ENCODE measurements at places on chromosomes 1 and 21.

DNA sequence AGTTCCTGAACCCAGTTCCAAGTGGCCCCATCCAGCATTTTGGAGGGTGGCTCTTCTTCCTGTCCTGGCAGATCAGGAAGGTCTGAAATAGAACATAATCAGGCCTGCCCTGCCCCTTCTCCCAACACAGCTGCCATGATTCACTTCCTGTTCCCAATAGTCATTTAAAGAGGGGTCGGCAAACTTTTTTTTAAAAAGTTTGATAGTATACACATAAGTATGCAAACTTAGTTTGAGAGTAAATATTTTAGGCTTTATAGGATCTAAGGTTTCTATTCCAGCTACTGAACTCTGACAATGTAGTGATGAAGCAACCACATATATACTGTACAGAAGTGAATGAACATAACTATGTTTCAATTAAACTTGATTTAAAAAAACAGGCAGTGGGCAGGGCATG is 66.4 kb downstream of the LUZP1 start:
- no peak for DNase-seq

- DNase-seq: no peak
Observed at GRCh38 chr1:206646504-206646903, 11.2 kb downstream of the DYRK3 start.

- DNase-seq: no peak
Observed at GRCh38 chr1:225044258-225044657, 114.8 kb downstream of the DNAH14 start.

DNA sequence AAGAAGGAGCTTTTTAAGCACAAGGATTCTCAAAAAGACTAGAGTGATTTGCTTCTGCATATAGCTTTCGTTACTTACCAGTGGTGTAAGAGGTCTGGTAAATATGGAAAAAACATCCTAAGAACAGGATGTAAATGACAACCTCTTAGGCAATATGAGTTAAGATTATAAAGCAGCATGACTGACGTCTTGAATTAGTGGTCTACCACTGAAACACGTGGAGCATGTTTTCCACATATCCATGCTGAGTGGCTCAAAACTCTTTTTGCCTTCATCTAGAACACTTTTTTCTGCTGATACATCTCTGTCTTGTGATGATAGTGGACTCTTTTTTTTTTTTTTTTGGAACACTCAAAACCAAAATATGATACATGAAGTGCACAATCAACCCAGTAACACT is 44.6 kb downstream of the RCAN1 start:
- DNase-seq: no peak

DNA sequence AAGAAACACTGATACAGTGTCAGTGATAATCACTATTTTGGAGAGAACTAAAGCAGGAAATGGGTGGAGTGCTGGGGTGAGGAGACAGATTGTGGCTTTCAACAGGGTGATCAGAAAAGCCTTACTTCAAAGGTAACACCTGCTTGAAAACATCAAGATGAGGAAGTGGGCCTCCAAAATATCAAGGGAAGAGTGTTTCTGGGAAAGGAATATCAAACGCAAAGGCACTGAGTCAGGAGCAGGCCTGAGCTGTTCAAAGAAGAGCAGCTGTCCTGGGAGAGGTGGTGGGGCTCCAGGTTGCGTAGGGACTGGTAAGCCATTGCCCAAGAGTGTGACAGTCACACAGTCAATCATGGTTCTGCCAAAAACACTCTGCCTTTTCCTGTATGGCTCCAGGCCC is 47.1 kb upstream of the ATP1A1 start:
- DNase-seq: no peak

DNA sequence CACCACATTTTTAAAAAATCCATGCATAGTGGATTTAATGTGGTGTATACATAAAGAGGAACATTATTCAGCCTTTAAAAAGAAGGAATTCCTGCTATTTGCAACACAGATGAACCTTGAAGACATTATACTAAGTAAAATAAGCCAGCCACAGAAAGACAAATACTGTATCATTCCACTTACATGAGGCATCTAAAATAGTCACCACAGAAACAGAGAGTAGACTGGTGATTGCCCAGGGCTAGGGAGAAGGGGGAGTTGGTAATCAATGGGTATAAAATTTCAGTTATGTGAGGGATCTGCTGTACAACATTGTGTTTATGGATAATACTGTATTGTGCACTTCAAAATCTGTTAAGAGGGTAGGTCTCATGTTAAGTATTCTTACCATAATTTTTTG is 10.0 kb downstream of the FAM163A start:
- no peak for DNase-seq

DNA sequence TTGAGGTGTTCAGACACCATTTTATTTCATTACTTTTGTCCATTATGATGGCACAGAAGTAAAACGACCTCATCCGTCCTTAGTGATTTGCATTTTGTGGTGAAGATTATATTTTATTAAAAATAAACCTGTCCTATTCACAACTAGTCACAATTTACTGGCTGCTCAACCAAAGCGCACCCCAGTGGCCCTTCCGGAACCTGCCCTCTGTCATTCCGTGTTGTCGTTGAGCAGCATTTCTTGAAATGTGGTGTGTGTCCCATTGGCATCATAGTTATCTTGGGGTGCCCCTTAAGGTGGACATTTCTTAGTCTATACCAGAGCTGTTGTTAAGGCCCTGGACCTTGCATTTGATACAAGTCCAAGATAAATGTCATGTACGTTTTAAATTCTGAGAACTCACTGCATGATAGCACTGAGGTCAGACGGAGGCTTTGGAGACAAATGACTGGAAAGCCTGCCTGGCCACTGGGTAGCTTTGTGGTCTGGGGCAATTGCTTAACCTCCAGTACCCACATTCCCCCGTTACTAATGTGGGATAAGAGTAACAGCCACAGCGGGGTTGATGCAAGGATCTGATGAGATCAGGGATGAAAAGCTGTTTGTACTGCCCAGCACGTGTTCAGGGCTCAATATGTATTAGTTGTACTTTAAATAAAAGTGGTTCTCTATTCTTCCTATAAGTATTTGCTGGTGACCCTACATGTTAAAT is 36.2 kb downstream of the BACH1 start:
- DNase-seq: no peak

DNA sequence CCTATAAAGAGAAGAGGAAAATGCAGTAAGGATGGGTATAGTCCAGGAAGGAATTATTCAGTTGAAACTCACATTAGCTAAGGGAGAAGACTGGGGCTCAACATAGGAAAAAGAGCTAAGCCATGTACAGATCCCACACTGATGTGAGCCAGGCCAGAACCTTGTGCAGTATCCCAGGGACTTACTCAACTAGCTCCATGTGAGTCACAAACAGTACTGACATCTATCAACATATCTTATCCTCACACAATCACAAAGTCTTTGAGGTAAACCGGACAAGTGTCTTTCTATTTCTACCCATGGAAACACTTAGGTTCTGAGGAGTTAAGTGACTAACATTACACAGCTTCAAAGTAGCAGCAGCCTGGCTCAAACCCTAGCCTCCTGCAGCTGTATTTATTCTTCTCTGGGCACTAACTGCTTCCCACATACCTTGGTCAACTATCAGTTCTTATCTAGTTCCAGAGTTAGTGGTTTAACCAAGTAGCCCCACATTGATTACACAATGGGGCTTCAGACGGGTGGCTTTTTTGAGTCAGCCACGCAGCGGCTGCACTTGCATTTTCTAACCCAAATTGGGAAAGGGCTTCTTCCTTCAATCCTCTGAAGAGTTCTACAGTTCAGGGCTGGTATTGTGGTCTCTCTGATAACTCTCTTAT is 9.5 kb downstream of the CD5L start:
- peak; percentile 24 for DNase-seq

GRCh38 chr1:25896266-25896665 is 10.0 kb downstream of the STMN1 start:
- no peak for DNase-seq

DNA sequence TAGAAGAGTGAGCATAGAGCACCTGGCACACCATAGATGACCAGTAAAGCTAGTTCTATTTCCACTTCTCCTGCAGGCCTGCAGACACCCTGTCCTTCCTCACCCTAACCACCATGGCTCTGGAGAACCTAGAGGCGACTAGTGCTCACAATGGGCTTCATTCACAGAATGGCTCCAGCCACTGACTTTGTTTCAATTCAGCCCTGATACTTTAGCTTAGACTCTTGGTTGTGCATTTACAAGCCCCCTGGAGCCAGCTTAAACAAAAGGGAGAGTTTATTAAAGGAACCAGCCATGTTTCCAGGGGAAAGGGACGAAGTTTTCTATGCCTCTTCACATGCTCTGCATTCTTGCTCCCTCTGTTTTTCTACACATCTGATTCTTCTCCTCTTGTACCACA is 123.7 kb downstream of the NAV1 start:
- no peak for DNase-seq

- no peak for DNase-seq
Observed at GRCh38 chr1:209132736-209133467, 450.6 kb upstream of the CAMK1G start.

DNA sequence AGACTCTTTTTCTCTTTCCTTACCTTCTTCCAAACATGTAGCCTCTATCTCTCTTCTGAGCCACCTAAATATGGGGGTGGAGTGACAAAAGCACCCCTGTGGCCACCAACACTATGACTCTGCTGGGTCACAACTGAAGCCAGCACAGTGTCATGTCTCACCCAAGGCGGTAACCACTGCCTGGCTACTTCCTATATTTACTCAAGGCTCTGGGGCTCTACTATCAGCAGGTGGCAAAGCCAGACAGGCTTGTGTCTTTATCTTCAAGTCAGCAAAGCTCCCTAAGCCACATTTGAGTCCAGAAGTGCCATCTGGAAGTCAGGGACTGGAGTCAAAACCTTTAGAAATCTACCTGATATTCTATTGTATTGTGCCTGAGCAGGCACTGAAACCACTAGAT is 1515.2 kb downstream of the PLA2G4A start:
- no peak for DNase-seq

GRCh38 chr1:173175514-173176145 is 31.5 kb downstream of the TNFSF4 start:
- DNase-seq: no peak

GRCh38 chr1:165574295-165574694 is 30.5 kb downstream of the LRRC52 start:
- no peak for DNase-seq

- DNase-seq: no peak
Observed at GRCh38 chr1:156579472-156579871, at the start of gene TTC24. Gene TTC24, plus strand, starts transcription at chr1:156579723. Its CDS starts 1,642 bp downstream, at chr1:156581365.

GRCh38 chr1:92972409-92973129 is 11.3 kb upstream of the DIPK1A start:
- no peak for DNase-seq

DNA sequence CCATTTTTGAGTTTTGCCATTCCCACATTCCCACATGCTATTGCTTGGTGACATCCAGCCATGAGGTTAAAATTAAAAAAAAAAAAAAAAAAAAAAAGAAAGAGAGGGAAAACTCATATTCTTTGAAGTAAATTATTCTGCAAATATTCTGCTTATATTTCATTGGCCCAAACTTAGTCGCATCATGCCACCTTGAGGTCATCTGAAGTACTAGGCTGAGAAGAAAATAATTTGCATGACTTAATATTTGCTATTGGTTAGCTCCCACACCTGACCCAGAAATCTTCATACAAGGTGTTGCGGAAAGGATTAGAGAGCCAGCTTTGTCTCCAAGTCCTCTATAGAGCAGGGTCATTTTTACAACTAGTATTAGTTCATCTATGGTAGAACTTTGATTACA is 2206.0 kb downstream of the MRPL39 start:
- no peak for DNase-seq

DNA sequence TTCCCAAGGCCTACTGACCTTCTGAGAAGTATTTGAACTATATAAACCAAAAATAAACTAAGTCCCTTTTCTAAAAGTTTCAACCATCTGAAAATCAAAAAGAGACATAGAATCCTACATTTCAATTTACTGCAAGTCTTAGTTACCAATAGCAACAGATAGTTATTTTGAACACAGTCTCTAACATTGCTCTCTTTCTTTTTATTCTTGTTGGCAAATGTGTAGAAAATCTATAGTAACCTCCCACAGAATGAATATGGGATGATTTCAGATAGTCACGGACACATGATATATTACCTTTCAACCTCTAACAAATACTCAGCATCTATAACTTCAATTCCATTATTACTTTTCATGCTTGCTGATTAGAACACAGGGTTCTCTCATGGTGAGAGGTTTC is 68.9 kb upstream of the RAB3GAP2 start:
- no peak for DNase-seq

GRCh38 chr1:32773018-32773763 is 44.0 kb downstream of the YARS1 start:
- DNase-seq: peak; percentile 90

- DNase-seq: no peak
Observed at GRCh38 chr21:15250384-15250783, 185.6 kb upstream of the NRIP1 start.

- no peak for DNase-seq
Observed at GRCh38 chr21:29368906-29369305, 70.2 kb downstream of the BACH1 start.

- no peak for DNase-seq
Observed at GRCh38 chr1:29563571-29563970, 327.2 kb downstream of the PTPRU start.

DNA sequence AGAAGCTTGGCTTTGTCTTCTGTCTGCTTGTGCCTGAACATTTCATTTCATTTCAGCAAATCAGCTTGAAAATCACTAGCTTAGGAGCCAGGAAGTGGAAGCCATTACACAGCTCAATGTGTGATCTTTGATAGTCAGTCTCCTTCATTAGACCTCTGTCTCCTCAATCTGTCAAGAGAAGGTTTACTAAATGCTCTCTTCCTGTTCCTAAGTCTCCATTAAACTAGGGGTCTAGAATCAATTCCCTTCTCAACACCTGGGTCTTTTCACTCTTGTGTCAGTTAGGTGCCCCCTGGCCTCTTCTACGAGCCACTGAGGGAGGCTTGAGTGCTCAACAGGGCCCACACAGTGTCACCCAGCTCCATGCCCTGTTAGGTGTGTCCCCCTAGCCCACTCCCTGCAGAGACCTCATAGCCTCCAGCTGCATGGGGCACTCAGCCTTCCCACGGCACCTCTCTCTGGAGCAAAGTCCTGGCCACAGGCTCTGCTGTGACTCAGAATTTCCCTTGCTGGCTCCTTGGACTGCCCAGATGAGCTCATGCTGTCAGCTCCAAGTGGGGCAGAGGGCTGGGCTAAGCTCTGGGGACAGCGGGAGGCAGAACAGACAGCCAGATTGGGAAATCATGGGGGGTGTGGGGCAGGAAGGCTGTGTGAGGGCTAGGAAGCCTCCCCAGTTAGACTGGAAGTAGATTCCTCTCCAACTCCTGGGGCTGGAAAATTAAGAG is 115.7 kb upstream of the IPO9 start:
- DNase-seq: no peak

GRCh38 chr1:5927506-5928370 is 64.5 kb downstream of the NPHP4 start:
- no peak for DNase-seq

DNA sequence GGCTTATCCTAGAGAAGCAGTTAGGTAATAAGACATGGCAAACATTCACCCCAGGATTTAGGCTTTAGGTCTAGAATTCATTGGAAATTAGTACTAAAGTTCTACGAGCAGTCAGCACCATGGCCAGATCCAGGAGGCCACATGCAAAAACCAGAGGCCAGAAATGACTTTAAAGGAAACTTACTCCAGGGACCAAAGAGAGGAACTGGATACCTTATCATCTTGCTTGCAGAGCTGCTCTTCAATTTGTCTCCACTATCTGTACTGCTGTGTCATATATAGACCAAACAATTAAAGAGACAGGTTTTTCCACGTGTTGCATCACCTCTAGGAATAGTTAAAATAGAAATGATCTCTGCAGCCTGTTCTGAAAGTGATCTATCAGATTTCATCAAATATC is 127.8 kb downstream of the LMX1A start:
- DNase-seq: no peak

- DNase-seq: no peak
Observed at GRCh38 chr1:19400875-19401534, 84.3 kb downstream of the CAPZB start.

- DNase-seq: no peak
Observed at GRCh38 chr1:42978317-42979035, 19.8 kb upstream of the SLC2A1 start.

All from GM13977 (cell line).